ENCODE measurements at places on chromosomes 11 and 22.

- no peak for DNase-seq
These were observed 3.4 kb upstream of the SCGB2A2 start for GRCh38 chr11:62266558-62266957.

DNA sequence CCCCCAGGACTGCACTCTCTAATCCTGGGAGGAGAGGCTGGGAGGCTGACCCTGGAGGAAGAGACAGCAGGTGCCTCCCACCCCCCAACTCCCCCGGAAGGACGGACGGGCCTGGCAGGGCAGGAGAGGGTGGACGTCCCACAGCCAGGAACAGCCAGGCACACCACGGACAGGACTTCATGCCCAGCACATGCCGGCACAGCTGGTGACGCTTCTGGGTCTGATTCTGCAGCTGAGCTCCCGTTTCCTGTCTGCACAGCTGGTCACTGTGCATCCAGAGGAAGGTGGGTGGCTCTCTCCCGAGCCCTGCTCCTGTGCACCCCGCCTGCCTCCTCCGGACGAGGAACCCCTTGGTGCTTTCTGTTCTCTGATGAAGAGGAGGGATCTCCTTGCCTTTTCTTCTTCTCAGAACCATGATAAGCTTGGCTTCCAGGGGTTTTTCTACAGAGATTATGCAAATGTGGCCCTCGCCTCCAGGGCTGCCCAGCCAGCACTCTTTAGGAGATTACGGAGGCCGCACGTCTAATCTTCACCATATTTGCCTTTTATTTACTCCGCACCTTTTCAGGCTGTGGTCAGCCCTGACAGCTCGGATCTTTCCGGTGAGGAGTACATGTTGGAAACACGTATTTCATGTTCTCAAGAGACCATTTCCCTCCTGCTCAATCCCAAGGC, 1295.8 kb downstream of the BRD1 start:
- DNase-seq = no peak

GRCh38 chr11:111836721-111837120, 34.7 kb downstream of the ALG9 start:
- DNase-seq = no peak

GRCh38 chr11:78354408-78355308, 63.0 kb downstream of the GAB2 start:
- no peak for DNase-seq

DNA sequence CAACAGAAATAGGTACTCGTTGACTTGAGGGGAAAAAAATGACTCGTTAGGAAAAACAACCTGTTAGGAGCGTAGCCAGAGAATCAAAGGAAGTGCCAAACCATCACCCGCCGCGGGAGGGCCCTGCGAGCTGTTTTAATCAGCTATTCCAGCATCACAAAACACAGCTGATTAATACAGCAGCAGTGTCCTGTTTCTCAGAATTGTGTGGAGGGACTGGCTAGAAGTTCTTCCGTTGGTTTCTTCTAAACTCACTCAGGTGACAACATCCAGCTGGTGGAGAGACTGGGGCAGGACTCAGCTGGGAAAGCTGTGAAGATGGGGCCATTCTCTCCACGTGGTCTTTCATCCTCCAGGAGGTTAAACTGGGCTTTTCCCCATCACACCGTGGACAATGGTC, 28.0 kb downstream of the HSPA8 start:
- no peak for DNase-seq

DNA sequence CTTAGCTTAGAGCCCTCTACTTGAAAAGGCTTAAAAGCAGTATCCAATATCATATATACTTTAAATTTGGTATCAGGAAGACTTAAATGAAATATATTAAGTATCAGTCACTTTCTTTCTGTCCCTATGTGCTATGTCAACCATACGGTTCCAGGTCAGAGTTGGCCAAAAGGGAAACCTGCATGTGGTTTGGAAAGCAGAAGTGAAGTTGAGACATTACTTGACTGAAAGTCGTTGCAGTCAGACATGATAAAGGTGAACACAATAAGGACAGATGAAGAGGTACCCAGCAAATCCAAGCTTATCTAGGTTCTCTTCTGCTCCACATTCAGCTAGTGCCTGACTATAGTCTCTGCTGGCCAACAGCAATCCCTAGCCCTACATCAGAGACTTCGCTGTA, 336.8 kb downstream of the KCNA4 start:
- no peak for DNase-seq

- no peak for DNase-seq
These were observed 31.6 kb upstream of the ZBTB16 start for GRCh38 chr11:114027926-114028325.

GRCh38 chr11:8307601-8308000, 43.9 kb upstream of the LMO1 start:
- no peak for DNase-seq

DNA sequence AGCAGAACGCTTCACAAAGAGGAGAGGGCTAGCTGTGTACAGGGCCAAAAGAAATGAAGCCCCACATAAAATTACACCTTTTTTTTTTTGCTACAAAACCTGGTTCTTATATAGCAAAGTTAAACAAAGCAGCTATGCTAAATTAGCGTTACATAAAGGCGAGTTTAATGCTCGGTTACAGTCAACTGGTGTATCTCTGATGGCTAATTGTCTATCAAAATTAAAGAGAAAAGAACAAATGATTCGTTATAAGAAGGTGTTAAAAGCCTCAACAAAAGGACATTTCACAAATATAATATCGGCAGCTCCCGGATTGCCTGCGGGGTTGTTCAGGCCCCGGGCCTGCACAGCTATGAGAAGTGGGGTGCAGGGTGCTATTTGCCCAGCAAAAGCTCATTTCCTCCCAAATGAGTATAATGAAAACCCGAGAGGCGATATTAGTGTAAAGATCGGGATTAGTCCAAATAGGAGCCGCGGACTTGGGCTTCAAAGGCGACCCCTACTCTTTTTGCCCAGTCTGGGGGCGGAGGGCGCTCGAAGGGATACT, 13.3 kb upstream of the PAX6 start:
- no peak for DNase-seq

GRCh38 chr11:8360086-8360828, 96.6 kb upstream of the LMO1 start:
- no peak for DNase-seq

GRCh38 chr11:114610984-114611944, 15.7 kb upstream of the NXPE4 start:
- DNase-seq = no peak

- DNase-seq = no peak
These were observed 213.5 kb upstream of the NAV2 start for GRCh38 chr11:19499026-19499669.
